ENCODE measurements at places on chromosomes 4 and X.

DNA sequence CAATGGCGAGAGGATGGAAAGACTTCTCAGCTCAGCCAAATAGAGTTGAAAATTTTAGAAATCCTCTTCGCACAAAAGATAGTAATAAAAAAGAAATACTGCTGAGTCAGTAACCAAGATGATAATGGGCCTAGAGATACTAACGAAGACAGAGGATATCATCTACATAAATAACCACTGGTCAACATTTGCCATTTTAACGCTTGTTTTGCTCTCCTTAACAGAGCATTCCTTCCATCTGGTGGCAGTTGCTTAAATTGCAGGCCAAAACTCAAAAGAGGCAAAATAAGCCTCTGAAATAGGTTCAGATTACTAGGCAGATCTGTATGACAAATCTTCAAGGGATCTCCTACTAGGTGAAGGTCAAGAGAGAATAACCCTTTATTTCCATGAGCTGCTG lies 51.7 kb upstream of the MCF2 start:
- no peak for DNase-seq

GRCh38 chr4:22733816-22734215 lies 41.1 kb downstream of the GBA3 start:
- no peak for DNase-seq

GRCh38 chr4:184317234-184317918 lies 99.7 kb upstream of the ENPP6 start:
- no peak for DNase-seq

DNA sequence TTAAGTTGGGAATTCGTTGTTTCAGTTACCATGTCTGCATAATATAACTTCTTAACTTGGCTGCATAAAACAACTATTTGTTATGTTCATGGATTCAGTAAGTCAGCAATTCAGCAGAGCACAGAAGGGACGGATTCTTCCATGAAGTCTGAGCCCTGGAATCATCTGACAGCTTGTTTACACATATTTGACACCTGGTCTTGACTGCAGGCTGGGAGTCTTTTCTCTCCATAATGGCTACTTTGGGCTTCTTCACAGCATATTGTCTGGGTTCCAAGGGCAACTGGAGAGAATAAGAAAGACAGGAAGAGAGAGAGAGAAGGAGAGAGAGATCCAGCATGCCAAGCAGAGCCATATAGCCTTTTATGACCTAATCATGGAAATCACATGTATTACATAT lies 23.1 kb downstream of the CENPC start:
- no peak for DNase-seq

GRCh38 chrX:12223650-12224049 lies 85.4 kb downstream of the FRMPD4 start:
- DNase-seq: no peak

DNA sequence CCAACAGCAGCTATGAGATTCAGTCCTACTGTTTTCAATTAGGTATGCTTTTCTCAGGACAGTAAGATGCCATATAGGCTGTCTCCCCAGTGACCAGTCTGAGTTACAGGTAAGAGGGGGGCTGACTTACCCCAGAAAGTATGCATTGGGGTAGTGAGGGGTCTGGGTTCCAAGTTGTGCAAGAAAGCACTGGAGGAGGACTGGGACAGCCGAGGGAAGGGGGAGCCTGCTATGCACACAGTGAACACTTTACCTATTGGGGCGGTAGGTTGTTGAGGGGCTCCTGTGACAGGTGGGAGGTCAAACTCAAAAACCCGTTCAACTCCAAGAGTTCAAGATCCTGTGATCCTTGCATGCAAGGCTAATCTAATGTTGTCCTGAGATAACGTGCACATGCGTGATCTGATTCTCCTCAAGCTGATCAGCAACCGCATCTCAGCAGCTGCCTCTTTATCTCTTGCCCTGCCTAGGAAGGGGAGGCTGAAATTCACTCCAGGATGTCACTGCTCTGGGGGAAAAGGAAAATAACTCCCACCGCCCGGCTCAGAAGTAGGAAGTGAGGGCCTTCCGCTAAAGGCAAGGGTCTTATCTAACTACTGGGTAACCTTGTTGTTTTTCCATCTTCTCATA lies 108.8 kb upstream of the KIT start:
- no peak for DNase-seq

- no peak for DNase-seq
Observed at GRCh38 chr4:134147941-134148340, 53.6 kb downstream of the PABPC4L start.

DNA sequence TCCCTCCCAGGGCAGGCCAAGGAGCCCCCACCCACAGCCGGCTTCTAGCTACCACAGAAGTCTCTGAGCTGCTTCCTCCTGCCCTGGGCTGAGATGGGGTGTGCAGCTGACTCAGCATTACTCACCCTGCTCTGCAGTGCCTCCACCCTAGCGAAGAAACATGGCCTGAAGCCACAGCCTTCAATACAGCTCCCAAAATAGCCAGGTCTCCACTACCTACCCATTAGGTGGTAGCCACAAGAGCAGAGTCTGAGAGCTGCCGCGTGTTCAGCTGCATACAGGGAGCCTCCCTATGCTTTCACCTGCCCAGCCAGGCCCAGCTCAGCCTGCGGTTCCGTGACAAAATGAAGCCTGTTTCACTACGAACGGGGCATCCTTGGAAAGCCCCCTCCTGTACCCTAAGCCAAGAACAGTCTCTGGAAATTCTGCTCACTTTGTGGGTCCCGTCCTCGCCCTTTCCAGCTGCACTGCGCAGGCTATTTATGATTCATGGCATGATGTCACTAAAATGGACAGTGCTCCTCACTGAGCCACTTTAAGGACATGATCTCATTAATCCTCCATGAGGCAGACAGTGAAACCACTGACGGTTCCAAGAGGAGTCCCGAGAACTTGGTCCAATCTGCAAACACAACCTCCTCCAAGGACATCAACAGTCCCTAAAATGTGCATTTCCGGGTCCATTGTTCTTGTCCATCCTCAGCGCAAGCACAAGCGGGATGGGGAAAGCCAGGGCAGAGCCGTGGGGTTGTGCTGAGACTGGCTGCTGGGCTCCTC lies 20.2 kb downstream of the WDR1 start:
- DNase-seq: peak; percentile 80
